Hepatocyte (in vitro differentiated cells): ENCODE measurements at places on chromosomes 7 and 10. TPM values are rescaled to one million over a fixed set of nuclear protein-coding genes. Genes with fewer than 3 reads are reported as not detected.

DNA sequence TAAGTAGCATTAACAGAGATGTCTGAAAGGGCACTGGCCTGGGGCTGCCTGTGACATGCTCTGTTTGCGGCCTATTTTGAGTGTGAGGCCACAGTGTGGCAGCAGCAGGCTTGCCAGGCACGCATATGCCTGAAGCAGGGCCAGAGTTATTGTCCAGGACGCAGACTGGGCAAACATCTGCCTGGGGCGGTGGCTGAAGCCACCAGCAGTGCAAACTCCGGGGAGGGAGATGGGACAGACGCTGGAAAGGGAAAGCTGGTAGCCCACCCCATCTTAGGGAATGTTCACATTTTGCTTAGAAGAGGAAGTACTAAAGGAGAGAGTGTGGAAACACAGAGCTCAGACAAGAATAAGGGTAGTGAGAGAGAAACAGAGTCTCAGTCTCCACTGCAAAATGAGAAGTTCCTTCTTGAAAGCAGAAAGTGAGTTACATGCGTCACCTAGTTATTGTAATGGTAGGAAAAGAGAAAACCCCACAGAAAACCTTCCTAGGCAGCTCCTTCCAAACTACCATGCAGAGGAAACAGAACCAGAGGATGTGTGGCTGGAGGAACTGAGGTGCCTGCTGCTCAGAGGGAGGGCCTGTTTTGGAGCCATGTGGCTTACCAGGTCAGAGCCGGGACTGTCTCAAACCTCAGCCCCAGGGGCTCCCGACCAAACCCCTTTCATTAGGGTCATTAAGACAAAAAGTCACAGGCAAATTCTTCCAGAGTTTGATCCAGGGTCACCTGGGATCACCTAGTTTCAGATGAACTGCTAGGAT lies 14.5 kb downstream of the AKR1B1 start:
- H3K27ac ChIP-seq: no peak overlapping the region
- H3K4me1 ChIP-seq: no peaks in the 10 kb centered on the region
- H3K27me3 ChIP-seq: no peaks in the 10 kb centered on the region
- DNase-seq: no peak

Gene GBX1
- total RNA-seq: not detected in 2 replicates

DNA sequence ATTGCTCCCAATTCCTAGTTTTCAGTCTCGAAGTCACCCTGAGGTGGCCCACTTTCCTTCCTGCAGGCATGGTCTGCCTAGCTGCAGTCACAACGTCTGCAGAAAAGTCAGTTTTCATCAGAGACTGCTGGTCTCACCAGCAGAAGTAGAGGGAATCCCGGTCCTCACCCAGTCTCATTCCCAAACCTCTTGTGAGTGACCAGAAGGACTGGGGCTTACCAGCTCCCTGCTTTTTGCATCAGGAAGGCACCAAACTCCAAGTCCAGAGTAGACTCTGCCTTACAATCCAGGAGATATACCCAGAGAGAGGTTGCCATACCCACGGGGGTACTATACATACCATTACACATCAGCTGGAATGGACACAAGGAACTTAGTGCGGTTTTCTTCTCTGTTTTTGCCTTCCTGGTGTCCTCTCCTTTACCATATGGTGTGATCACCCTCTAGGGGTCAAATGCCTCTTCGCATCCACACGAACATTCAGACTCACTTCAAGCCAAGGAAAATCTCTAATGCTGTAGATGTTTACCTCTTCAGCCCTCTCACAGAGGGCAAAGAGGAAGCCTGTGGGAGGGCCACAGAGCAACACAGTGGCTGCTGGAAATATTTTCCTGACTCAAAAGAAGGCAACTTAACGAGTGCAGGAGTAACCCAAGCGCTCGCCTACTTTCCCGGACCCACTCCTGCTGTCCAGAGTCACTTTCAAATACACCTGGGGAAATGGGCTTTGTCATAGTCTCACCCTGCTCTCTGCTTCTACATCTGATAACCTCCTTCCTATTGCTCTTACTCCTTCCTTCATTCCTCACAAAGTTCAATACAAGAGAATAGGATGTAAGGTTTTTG lies 220.9 kb downstream of the C7orf25 start:
- H3K4me3 ChIP-seq: no peak overlapping the region
- no peaks in the 10 kb centered on the region for H3K36me3 ChIP-seq
- no peak overlapping the region for H3K27ac ChIP-seq
- H3K4me1 ChIP-seq: no peaks in the 10 kb centered on the region

Gene FGL2
- 0.80 and 1.2 TPM in 2 replicates for total RNA-seq

Gene PLXDC2
- total RNA-seq: 40.9 and 52.2 TPM in 2 replicates
